Skin of body (tissue), 3 donors: ENCODE measurements at places on chromosomes 16 and 17. TPM values are rescaled to one million over a fixed set of nuclear protein-coding genes. Genes with fewer than 3 reads are reported as not detected.

Gene SERPINF2
- total RNA-seq: 0.39 TPM

Gene CA7
- not detected for total RNA-seq

Gene ABCC12
- total RNA-seq: 0.10 TPM

Gene ZSCAN10
- not detected for total RNA-seq

Gene GPT2
- total RNA-seq: 17.8 TPM

Gene NPIPA8
- 16.5 TPM for total RNA-seq
